ENCODE measurements at places on chromosomes 7 and 10. TPM values are rescaled to one million over a fixed set of nuclear protein-coding genes. Genes with fewer than 3 reads are reported as not detected.

The HSPA12A gene
- 15.0 TPM for total RNA-seq

DNA sequence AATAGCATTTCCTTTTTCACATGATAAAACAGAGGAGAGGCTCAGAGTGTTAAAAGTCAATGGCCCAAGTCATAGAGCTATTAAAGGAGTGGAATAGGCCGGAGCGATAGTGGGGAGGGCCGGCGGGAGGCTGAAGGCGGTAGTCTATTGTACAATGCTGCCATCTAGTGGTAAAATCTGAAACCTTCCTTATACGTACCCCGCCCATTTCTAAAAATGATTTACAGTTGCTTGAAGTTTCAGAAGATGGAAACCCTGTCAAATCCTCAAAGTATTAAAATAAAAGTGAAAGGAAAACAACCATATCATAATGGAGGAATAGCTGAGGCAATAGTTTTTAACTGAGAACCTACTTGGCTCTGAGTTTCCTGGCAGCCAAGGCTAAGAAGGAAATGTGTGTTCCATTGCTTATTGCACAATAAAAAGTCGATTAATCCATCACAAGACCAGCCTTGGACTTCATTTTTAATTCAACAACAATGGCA, 209.1 kb downstream of the CCSER2 start:
- peak; percentile 42 for DNase-seq

DNA sequence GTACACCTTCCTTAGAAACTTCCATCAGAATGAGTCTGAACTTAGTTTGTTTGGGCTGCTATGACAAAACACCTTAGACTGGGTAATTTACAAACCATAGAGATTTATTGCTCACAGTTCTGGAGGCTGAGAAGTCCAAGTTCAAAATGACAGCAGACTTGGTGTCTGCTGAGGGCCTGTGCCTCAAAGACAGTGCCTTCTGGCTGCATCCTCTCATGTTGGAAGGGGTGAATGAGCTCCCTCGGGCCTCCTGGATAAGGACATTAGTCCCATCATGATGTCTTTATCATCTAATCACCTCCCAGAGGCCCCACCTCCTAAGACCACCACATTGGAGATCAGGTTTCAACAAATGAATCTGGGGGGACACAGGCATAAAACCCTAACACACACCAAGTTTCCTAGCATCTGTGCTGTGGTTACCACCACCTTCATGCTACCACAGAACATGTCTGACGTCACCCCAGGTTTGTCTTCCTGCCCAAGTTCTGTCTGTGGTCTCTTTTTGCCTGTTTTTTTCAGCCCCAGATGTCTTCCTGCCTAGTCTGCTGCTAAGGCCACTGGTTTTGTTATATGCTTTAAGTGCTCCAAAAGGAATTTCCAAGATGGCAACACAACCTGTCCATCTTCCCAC, 150.9 kb upstream of the COBL start:
- no peak for DNase-seq

DNA sequence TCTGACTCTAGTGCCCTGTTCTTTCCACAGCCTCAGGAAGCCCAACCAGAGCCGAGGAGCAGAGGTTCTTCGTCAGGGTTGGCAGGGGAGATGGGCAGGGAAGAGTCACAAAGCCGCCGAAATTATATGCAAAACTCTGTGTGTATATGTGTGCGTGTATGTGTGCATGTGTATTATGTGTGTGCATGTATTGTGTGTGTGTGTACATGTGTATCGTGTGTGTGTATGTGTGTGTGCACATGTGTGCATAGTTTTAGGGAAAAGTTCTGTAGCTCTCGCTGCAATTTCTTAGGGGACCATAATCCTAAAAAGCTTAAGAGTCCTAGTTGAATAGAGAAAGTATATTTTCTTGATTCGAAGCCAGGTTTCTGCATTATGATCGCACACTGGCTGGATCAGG, 17.0 kb downstream of the DNAJB12 start:
- DNase-seq: no peak

DNA sequence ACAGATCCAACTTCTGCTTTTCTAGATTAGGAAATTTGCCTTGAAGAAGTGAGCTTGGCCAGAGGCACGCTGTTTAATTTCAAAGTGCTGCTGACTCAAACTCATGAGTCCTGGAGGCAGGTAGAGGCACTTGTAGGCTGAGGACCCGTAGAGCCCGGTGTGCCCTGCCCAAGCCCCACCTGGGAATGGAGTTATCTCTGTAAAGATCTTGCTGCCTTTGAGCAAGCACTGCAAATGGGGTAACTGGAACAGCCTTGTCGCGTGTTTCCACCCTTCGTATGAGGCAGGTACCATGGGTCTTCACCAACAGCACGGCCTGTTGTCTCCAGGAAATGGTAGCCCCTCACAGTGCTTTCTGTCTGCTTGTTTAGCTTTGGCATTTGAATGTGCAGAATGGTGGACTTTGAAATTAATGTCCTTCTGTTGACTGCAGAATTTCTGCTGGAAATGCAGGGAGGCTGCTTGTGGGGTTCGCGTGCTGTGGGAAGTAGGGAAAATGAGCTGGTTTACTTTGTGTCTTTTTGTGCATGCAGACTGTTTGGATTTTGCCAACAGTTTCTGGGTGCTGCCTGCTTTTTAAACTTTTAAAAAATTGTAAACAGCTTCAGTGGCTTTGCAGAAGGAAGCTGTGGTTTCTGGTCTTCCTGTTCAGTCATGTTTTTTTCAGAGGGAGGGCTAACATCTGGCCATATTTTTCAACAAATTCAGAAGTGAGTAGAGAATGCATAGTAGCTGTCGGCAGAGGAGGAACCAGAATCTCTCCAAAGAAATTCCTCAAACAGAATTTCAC, 27.2 kb downstream of the CCM2 start:
- no peak for DNase-seq

DNA sequence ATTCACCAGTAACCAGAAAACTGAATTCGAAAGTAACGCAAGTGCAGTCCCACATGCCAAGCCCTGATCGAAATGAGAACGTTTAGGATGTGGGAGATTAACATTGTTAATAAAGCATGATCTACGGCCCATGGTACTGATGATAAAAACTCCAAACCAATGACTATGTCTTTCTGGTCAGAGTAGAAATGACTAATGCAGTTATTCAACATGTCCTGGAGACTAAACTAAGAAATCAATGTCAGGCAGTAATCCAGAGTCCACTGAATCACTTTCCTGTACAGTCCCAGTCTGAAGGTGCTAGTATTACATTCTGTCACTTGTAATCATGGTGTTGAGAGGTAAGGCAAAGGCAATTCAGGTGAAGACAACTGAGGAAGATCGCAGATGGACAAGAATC, 14.4 kb downstream of the NPSR1 start:
- no peak for DNase-seq

DNA sequence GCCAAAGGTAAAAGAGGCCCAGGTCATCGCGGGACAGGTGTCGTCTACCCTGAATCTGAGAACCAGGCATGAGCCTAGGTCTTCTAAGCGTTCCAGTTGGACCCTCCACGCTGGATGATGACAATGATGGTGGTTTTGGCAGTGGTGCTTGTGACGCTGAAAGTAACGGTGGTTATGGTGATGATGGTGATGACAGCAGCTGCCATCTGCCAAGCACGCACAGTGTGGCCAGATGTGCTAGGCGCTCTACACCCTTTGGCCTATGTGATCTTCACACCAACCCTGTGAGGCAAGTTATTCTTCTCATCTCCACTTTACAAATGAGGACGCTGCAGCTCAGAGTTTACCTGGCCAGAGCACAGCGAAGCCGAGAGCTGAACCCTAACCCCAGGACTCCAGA, 93.9 kb downstream of the FAM53B start:
- no peak for DNase-seq

DNA sequence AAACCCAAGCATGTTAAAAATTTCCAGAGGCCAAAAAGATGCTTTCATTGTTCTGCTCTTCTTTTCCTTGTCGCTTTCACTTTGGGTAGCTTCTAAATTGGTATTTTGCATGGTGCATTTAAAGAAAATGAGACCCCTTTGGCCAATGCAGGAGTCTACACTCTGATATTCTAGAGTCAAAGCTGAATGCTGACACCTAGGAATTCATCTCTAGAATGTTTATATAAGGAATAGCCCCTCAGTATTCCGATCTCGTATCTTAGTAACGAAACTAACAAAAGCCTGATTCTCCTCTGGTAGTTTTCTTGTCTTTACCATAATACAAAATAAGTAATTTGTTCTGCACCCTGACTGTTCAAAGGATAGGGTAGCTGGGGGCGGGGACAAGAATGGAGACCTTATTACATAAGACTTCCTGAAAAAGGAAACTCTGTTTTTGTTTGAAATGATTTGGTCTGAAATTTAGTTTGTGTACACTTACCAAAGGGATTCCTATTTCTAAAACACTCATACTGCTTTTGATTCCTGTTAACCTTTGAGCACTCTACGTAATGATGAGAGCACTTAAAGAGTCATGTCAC, 17.1 kb downstream of the IKZF1 start:
- no peak for DNase-seq

GRCh38 chr10:61097026-61097425, 153.0 kb upstream of the RHOBTB1 start:
- DNase-seq: no peak

The CTTNBP2 gene
- 1.2 TPM for total RNA-seq

- no peak for DNase-seq
These were observed 5.5 kb upstream of the CFAP46 start for GRCh38 chr10:132947843-132948242.

The CALN1 gene
- total RNA-seq: not detected

DNA sequence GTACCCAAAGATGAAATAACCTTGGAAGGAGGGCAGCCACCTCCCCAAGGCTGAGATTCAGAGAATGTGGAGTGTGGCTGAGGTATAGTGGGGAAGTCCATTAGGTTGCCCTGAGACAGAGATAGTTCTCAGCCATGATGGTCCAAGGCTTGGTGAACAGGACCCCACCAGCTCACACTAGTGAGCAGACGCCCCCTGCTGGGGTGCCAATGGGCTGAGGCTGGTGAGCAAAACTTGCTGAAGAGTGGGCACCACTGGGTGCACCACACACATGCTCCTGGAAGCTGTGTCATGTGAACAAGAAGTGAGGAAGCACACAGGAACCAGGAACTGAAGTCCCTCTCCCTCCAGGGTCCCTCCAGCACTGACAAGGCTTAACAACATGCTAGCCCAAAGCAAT, 8.9 kb downstream of the FBXL13 start:
- DNase-seq: no peak

DNA sequence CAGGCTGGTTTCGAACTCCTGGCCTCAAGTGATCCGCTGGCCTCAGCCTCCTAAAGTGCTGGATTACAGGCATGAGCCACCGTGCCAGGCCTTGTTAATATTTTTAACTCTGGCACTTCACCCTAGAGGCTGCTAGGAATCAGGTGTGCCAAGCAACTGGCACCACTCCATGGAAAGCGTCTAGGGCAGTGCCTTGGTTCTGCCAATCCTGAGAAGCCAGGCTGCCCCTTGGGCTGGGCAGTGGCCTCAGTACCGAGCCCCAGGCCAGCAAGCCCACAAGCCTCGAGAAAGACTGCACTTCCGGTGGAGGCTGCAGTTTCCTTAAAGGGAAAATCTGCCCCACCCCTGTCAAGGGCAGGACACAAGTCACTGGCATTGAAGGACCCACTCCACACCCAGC, 11.3 kb downstream of the ALKBH4 start:
- no peak for DNase-seq

DNA sequence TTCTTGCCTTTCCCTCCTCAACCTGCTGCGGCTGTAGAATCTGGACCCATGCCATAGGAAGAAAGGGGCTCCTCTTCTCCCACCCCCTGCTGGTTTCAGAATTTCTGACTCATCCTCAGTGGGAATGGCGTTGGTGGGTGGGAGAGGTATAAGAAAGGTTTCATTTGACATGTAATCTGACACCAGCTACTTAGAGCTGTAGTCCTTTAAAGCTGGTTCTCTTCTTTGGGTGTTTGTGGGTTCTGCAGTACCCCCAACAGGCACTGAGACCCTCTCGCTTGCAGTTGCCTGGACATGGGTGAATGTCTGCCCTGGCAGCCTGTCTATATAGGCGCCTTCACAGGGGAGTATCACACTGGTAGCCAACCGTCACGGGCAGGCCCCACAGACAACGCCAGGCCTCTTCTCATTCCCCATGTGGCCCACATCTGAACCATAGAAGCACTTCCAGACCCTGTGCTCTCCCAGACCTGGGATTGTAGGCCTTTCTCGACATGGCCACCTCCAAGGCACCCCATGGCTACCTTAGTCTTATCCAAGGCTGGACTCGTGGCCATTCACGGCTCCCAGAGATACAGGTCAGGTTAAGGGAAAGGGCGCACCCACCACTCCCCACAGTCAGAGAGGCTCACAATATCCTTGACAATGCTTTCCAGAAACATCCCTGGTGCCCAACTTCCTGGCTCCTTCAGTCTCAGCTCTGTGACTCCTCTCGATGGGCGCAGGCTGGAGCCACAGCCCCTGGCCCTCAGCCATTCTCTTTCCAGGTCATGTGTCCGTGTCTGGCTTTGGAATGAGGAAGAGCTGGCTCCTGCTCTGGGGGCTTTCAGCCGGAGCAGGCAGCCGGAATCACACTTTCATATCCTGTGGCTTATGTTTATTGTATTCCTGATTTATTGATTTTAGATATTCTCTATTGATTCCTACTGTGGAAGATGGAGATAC, 17.5 kb downstream of the ZNF862 start:
- DNase-seq: no peak

- no peak for DNase-seq
These were observed 74.1 kb downstream of the HIPK2 start for GRCh38 chr7:139703487-139704307.

- no peak for DNase-seq
These were observed 42.9 kb upstream of the CNPY1 start for GRCh38 chr7:155589001-155589980.

GRCh38 chr7:9600974-9601373, 1167.6 kb downstream of the NXPH1 start:
- DNase-seq: no peak

GRCh38 chr10:96632974-96633710, 46.3 kb upstream of the TM9SF3 start:
- no peak for DNase-seq

- DNase-seq: no peak
These were observed 97.3 kb downstream of the PPP1R9A start for GRCh38 chr7:95004618-95005247.

DNA sequence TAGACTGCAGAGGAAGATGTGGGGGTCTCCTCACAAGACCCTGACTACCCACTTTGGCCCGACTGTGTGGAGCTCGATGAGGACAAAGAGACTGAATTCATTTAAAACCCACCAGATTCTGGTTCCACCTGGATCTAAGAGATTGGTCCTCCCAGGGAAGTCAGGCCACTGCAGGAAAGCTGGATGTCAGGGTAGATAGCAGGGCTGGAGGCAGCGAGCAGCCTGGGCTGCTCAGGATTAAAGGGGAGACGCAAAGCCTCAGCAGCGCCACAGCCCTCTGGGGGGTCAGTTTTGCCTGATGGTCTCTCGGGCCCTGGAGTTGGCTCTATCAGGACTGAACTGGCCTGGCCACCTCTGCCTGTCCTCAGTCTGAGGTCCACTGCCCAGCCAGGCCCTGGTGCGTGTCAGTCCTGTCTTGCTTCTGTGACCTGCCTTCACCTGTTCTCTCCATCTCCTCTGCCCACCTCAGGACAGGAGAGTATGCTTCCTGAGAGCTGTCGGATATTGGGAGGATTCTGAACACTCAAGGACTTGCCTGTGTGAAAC, 12.2 kb upstream of the KLRG2 start:
- no peak for DNase-seq

DNA sequence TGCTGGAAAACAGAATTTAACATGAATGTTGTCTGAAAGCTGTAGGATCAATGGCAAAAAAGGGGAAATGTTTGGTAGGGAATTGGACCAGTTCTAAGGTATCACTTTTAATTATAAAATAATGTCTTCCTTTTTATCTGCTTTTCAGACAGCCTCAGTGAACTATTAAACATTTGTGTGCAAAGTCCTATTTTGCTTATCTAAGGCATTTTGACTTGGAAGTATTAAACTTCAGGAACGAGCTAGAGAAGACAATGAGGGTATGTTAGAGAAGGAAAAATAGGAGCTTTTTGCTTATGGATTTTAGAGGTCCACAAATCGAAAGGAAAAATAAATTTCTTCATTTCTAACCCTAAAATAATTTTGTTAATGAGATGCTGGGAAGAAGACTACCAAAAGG, 63.3 kb downstream of the PODXL start:
- DNase-seq: no peak
